DMS 273 treated with DMSO at 0.1 percent for 48 hours (cell line): ENCODE measurements at places on chromosomes 4 and X.

DNA sequence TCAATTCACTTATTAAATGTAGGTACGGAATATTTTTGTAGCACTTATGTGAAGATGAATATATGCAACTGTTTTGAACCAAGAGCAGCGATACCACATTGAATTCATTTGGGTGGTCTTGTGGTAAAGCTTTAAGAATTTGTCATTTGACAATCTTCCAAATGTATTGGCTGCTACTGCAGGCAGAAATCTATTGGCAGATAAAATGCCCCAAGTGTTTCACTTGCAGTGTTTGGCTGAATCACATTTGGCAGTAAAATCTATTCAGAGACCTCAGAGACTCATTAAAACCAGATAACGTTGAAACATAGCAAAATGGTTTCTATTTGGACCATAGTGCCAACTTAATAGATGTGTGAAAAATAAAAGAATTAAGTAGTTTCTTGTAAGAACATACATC is 303.4 kb downstream of the FGF13 start:
- DNase-seq, result no peak

- DNase-seq, result no peak
Observed at GRCh38 chrX:20479896-20480295, 213.2 kb upstream of the RPS6KA3 start.

- no peak for DNase-seq
Observed at GRCh38 chrX:24520472-24520871, 55.4 kb downstream of the PDK3 start.

DNA sequence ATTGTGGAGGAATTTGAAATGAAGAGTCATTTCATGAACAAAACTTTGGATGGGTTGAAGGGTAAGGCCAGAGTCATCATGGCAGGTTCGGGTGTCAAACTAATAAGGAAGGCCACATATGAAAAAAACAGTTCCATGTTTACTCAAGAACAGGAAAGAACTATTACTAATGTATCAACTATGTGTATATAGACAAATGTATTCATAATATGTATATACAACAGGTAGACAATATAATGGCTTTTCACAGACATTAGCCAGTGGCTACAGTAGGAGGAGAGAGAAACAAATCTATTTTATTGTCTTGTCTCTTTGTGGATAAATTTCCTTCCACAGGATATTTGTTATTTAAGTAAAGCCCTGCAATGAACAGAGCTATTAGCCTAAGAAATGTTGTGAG is 101.1 kb downstream of the CBLL2 start:
- DNase-seq, result no peak

DNA sequence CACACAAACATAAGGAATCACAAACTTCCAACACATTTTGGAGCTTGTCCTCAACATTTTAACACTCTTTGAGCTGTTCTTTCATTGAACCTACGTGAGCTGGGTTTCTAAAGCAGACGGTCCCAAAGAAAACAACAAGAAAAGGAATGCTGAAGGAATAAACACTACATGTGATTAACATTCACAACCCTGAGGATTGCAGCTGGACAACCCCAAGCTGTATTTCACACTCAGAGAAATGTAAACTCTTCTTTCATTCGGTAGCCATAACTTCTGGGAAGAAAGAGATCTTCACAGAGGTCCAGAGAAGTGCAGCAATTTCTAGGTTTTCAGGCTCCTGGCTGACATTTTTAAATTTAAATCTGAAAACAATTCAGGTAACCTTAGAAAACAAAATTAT is 130.2 kb downstream of the CFAP299 start:
- DNase-seq, result no peak

GRCh38 chr4:150982557-150983233 is 32.4 kb downstream of the LRBA start:
- DNase-seq, result no peak

- no peak for DNase-seq
Observed at GRCh38 chr4:184529283-184529682, 54.9 kb upstream of the IRF2 start.
